ENCODE measurements at places on chromosomes 3 and 15.

DNA sequence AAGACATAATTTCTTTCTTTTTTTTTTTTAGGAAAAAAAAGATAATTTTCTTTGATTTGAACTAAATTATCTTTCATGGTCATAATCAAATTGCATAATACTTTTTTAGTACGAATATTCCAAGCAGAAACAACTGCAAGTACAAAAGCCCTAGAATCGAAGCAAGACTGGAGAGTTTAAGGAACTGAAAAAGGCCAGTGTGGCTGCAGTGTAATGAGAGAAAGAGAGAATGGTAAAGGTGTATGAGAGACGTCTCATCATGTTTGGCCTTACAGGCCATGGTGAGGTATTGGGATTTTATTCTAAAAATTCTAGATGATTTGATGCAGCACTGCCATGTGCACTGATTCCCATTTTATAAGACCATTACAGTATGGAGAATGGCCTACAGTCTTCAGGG lies 180.9 kb downstream of the SUCNR1 start:
- no peak for DNase-seq

- no peak for DNase-seq
Measured at GRCh38 chr3:79886204-79886603, 118.4 kb upstream of the ROBO1 start.

DNA sequence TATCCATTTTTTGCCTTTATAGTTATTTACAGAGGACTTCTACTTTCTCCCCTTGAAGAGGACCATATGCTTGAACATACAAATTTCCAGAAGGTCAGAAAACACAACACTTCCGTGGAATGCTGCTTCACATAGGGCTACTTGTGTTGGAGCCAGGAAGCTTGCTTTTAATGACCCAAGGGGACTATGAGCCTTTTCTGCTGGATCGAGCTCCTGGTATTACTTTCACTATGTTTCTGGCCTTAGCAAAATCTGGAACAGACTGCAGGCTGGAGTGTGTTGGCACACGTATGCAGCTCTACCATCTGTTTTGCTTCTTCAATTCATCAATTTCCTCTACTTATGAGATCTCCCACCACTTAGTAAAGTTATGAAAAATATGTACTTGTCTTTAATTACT lies 69.3 kb upstream of the CBLB start:
- peak; percentile 91 for DNase-seq

DNA sequence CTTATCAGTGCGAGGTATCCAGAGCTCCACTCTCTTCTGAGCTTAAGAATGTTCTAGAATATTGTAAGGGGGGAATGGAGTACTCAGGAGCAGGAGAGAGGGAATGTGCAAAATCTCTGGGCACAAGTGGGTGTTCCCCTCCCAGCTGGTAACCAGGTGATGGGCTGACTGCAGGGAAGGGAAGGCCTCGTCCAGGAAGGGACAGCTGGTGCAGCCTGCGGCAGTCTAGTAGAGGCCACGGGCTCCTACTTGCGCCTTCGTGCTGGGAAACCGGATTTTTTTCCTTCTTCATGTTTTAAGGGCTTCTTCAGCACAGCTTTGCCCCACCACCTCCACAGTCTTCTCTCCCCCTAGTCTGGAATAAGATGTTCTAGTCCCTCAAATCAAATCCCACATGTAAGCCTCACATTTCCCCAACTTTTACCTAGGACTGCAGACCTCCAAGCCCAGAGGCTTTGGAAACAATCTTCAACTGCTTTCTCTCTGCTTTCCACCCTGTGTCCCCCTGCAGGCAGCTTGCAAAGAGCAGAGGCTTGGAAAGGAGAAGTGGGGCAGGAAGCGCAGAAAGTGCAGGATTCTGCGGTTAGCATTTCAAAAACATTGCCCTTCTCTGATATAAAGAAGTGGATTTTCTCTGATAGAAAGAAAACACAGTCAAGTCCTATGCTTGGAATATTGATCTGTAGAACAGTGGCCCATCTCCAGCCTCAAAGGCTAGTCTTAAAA lies 11.9 kb upstream of the CGNL1 start:
- DNase-seq = no peak

GRCh38 chr15:41954036-41954435 lies 18.3 kb downstream of the EHD4 start:
- DNase-seq = no peak

DNA sequence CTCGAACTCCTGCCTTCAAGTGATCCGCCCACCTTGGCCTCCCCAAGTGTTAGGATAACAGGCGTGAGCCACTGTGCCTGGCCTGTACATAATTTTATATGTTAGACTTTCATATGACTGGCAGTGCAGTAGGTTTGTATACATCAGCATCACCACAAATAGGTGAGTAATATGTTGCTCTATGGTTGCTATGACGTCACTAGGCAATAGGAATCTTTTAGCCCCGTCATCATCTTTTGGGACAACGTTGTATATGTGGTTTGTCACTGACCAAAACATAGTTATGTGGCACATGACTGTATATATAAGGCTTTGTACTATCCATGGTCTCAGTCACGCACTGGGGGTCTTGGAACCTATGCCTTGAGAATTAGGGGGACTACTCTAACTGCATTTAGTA lies 17.0 kb upstream of the DNAJC19 start:
- DNase-seq = no peak

- DNase-seq = no peak
Measured at GRCh38 chr3:67524046-67524445, 130.4 kb downstream of the SUCLG2 start.

DNA sequence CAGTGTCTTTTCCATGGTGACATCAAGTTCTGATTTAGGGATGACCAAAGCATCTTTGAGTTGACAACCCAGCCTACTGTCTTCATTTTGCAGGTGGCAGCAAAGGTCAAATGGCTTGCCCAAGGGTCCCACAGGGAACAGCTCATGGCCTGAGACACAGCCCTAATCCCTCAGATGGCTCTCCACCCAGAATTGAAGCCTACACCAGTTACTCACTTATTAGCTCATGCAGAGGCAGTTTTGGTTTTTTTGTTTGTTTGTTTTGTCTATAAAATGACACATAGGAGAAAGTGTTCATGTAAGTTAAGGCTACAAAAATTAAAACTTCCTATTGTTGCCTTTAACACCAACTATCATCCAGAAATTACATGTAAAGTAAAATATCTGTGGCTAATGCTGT lies 167.9 kb downstream of the OSBPL10 start:
- DNase-seq = no peak

GRCh38 chr3:131840156-131840797 lies 194.5 kb downstream of the CPNE4 start:
- DNase-seq = no peak

DNA sequence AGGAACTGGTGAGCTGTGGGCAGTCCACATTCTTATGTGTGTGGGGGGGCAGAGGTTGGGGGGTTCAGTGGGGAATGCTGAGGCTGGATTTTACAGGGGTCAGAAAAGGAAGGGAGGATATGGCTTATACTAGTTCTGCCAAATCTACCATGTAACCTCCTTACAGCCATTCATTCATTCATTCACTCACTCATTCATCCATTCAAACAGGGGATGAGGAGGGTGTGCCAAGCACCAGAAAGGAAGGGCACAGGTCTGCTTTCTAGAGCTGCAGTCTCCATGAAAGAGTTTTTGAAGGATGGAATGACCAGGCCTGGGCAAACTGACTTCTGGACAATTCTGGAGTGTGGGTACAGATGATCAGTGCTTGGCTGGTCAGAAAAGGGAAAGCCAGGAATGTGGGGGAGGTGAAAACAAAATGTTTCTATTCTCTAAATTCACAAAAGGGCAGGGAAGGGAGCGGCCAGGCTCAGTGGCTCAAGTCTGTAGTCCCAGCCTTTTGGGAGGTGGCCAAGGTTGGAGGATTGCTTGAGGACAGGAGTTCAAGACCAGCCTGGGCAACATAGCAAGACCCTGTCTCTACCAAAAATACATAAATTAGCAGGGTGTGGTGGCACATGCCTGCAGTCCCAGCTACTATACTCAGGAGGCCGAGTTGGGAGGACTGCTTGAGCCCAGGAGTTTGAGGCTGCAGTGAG lies 49.2 kb upstream of the C15orf39 start:
- DNase-seq = no peak

DNA sequence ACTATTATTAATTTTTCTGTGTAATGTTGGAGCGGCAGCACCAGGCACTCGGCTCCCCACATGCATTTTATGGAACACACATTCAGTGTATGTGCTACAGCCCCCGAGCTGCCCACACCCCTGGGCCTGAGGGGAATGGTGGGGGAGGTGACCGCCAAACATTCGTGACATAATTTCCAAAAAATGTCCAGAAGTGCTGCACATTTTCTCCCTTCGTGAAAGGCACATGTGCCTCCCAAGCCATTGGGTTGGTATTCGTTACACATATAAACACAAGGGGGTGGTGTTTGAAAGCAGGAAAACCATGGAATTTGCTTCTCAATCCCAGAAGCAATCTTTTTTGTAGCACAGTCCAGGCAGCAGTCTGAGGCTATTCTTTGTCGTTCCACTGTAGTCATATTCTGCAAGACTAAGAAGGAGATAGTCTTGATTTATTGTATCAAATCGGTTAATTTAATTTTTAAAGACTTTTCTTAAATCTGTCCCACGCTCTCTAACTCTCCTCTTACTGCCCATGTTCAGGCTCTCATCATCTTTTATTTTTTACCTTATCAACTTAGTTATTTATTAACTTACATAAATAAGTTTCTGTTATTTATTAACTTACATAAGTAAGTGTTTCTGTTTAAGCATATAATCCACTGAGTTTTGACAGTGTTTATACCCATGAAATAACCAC lies 39.2 kb upstream of the POLR2M start:
- no peak for DNase-seq

- no peak for DNase-seq
Measured at GRCh38 chr3:64808061-64808460, 120.3 kb upstream of the ADAMTS9 start.

GRCh38 chr3:194121891-194122631 lies 13.9 kb upstream of the HES1 start:
- DNase-seq = no peak

DNA sequence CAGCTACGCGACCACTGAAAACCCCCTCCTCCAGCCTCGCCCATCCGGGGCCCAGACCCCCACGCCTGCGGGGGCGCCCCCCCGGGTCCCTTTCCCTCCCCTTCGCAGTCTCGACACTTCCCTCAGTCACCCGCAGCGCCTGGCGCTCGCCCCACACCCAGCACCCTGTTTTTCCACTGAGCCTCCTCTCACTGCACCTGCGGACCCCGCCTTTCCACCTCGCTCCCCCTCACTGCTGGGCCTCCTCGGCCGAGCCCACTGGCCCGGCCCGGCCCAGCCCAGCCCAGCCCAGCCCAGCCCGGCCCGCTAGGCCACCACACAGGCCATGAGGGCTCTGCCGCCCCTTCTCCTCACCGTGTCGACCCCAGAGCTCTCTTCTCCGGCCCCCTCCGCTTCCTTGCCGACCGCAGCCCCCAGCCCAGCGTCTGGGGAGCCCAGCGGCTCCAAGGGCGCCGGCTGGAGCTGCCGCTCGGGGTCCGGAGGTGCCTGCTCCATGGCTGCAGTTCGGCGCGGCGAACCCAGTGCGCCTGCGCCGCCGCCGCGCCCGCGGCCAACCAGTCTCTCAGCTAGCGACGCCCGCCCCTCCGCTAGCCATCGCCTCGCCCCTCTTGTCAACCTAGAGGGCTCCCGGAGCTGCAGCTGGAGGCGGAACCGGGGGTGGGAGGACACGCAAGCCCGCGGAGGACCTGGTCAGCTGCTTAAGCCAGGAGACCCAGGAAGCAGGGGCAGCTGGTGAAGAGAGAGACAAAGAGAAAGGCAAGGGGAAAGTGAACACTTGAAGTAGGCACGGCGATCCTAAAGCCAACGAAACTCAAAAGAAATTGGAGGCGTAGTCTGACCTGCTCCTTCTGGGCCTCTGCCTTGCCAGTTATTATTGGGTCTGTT lies at the start of gene SNX4:
SNX4 (minus strand) TSS at position 525 of the 885 bp plus-strand sequence; CDS start at position 495, 30 bp downstream.
- DNase-seq = peak; percentile 85

GRCh38 chr3:157410945-157411344 lies 25.7 kb upstream of the PTX3 start:
- DNase-seq = no peak

GRCh38 chr3:194072691-194073279 lies 63.2 kb upstream of the HES1 start:
- DNase-seq = no peak

DNA sequence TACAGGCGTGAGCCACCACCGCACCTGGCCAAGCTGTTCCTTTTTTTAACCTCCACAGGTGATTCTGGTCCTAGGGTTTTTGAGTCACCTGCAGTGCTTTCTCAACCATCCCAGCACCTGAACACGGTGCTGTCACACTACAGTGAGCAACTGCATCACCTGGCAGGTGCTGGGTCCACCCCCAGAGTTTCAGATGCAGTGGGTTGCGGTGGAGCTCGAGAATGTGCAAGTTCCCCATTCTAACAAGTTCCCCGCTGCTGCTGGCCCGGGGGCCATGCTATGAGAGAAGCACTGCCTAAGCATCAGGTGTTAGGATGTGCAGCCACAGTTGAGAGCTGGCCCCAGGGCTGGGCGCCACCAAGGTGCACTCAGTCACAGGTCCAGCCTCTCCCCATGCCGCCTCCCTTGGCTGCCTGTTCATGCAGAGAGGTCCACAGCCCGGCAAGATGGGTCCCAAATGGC lies 18.0 kb downstream of the ISG20 start:
- DNase-seq = no peak

- DNase-seq = no peak
Measured at GRCh38 chr3:105401691-105402149, 35.0 kb downstream of the ALCAM start.

- no peak for DNase-seq
Measured at GRCh38 chr3:187974871-187975271, 179.1 kb upstream of the LPP start.

GRCh38 chr3:134621854-134622253 lies 29.0 kb downstream of the KY start:
- DNase-seq = no peak

DNA sequence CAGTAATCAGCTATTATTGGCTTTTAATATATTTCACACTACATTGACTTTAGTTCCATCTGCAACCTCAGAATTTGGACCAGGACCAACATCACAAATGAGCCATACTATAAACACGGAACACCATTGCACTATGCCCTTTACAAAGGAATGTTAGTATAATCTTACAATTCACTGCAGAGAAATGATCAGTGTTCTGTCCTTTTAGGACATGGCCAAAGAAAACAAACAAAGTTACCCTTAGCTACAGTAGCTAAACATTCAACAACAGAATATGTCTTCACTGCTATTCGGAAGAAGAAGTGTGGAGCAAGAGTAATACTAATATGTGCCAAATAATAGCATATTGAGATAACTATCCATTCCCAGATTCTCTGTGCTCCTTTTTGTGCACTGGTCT lies 90.4 kb downstream of the NAALADL2 start:
- no peak for DNase-seq

GRCh38 chr15:101657968-101658784 lies 6.0 kb upstream of the TM2D3 start:
- DNase-seq = peak; percentile 19

DNA sequence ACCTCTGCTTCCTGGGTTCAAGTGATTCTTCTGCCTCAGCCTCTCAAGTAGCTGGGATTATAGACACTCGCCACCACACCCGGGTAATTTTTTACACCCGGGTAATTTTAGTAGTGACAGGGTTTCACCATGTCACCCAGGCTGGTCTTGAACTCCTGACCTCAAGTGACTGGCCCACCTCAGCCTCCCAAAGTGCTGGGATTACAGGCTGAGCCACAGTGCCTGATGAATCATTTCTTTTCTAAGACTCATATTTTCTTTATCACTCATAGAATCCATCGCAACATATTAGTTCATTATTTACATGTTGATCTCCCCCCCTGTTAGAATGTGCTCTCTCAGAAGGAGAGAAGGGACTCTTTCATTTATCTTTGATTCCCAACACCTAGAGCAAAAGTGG lies 109.5 kb upstream of the PTPRG start:
- no peak for DNase-seq

All from NCI-H1694 treated with DMSO at 0.1 percent for 48 hours (cell line).